ENCODE measurements at places on chromosomes 3 and 15.

DNA sequence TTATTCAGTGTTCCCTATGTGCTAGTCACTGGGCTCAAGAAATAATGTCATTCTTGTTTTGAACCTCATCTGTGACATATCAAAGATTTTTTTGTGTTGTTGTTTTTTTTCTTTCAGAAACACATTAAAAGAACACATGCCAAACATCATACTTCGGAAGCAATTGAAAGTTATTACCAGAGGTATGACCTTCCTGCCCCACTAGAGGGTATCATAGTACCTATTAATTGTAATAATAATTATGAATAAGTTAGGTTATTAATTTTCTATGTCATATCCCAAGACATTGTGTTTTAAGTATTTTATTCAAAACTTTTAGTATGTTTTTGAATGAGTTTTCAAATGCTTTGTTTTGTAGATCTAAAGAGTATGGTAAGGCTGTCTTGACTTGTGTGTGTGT, 65.7 kb downstream of the CDIN1 start:
- no peak for DNase-seq

DNA sequence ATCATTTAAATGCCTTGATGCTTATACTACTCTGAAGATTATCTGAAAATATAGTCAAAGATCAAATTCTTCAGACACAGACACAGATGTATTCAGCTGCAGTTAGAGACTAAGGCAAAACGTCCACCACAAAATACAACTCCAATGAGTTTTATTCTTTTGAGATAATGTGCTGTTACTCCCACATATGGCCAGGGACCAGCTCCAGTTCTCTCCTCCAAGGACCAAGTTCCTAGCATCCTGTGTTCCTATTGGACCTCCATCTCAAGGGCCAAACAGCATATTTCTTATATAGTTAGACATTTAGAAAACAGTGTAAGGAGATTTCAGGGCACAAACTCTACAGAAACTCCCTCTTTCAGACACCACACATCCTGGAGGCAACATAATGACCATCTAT, 27.1 kb downstream of the IP6K1 start:
- no peak for DNase-seq

DNA sequence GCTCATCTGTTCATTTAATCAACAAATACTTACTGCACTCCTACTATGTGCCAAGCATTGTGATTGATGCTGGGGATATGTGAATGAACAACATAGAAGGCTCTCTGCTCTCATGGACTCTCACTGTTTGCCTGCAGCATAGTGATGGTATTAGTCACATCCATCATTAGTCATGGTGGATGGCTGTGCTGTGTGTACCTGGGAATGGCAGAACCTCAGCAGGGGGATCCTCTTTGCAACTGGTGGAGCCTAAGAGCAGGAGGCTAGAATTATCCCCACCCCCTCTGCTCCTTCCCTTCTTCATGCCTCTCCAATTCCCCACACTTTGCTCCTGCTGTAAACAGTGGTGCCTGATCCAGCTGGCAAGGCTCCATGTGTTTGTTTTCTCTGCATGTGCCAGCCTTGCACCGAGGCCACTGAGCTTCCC, 20.5 kb downstream of the BOC start:
- no peak for DNase-seq

- no peak for DNase-seq
Measured at GRCh38 chr3:169390741-169391305, 272.7 kb downstream of the MECOM start.

- DNase-seq = no peak
Measured at GRCh38 chr15:38698254-38698653, 133.6 kb upstream of the RASGRP1 start.

GRCh38 chr15:90309020-90309419, 43.1 kb upstream of the ZNF774 start:
- no peak for DNase-seq

GRCh38 chr3:154473769-154474168, 43.8 kb upstream of the GPR149 start:
- DNase-seq = no peak

- DNase-seq = no peak
Measured at GRCh38 chr15:45064386-45064785, 41.4 kb downstream of the SORD start.

- no peak for DNase-seq
Measured at GRCh38 chr3:57918123-57918837, 89.9 kb upstream of the FLNB start.

GRCh38 chr15:101497017-101497416, 7.5 kb upstream of the PCSK6 start:
- DNase-seq = no peak

Data from GM12892 (cell line).